ENCODE measurements at places on chromosomes 16 and 17.
A peak's percentile ranks its signal among the peaks of the same experiment; 100 is the strongest.

DNA sequence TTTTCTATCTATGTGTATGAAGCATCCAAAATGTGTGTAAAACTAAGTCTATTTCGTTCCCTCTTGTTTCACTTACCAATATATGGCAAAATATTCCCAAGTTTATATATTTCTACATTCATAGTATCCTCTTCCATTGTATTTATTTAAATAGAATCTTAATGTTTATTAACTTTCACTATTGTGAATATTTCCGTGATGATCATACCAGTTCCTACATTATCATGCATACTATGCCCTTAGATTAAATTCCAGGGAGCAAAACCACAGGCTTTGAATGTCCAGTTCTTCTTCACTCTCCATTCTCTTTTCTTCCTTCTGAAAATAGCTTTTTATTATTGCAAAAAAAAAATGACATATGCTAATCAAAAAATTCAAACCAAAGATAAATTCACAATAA is 4.0 kb downstream of the MAP2K6 start:
- peak; percentile 60 for DNase-seq

DNA sequence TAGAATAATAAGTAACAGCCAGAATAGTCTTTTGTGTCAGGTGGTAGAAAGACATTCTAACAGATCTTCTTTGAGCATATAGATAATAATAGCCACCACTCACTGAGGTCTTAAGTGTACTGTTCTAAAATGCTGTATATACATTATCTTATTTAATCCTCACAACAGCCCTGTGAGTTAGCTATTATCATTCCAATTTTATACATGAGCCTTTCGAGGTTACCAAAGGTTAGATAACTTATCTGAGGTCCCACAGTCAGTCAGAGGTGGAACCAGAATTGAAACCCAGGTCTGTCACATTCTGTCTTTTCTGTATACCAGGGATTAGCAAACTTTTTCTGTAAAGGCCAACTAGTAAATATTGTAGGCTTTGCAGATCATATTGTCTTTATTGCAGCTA is 23.2 kb downstream of the REXO5 start:
- DNase-seq = no peak

DNA sequence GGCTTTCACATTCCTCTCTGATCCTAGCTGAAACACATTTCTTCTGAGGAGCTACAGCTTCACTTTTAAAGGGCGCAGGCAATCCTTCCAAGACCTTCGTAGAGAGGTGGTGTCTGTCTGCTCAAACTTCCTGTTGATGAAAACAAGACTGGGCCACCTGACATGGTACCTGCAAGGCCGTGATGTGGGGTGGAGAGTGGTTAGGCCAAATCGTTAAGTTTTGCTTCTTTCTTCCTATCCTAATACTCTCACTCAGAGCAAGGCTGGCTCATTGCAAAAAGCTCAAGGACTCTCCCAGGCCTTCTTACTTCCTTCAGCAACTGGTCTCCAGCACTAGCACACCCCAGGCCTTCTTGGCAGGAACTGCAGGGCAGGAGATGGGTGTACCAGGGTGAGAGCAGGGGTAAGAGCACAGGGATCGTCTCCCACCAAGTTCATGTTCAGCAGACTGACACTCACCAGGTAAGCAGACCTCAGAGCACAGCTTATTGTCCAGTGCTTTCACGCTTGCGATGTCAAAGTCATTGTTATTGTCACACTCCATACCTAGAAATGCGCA is 10.9 kb upstream of the FOXJ1 start:
- no peak for DNase-seq

GRCh38 chr17:44829523-44830358 is at the start of gene GJC1:
GJC1 (minus strand) TSS chr17:44830287; CDS start chr17:44805817, 24,470 bp downstream.
- no peak for DNase-seq

GRCh38 chr16:14501331-14502255 is 128.5 kb downstream of the PARN start:
- DNase-seq = peak; percentile 94

GRCh38 chr16:58280146-58280845 is 14.5 kb downstream of the PRSS54 start:
- no peak for DNase-seq

Measured in IMR-90 (cell line).